Tibial nerve (tissue), 4 donors: ENCODE measurements at places on chromosomes 5 and 9. TPM values are rescaled to one million over a fixed set of nuclear protein-coding genes. Genes with fewer than 3 reads are reported as not detected.
A peak's percentile ranks its signal among the peaks of the same experiment; 100 is the strongest.

DNA sequence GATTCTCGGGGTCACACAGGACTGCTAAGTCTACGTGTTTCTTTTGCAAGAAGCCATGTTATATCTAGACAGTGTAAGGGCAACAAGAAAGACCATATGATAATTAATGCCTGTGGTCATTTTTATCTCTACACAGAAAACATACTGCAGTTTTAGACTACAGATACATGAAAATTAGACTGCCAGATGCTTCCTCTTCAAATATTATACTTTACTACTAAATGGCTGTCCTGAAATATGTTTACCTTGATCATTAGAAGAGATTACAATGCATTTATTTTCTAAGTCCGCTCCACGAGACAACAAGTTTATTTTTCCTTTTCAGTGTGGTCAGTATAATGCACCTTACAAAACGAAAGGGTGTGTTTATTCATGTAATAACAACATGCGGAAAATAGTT lies 147.6 kb downstream of the KIAA0825 start:
- no peaks in the 10 kb centered on the region for H3K27me3 ChIP-seq
- H3K4me1 ChIP-seq = peaks cover 17% of the 10 kb centered on the region
- H3K36me3 ChIP-seq = no peaks in the 10 kb centered on the region
- no peak for DNase-seq
- peak overlapping the region; percentile 38 for H3K27ac ChIP-seq

DNA sequence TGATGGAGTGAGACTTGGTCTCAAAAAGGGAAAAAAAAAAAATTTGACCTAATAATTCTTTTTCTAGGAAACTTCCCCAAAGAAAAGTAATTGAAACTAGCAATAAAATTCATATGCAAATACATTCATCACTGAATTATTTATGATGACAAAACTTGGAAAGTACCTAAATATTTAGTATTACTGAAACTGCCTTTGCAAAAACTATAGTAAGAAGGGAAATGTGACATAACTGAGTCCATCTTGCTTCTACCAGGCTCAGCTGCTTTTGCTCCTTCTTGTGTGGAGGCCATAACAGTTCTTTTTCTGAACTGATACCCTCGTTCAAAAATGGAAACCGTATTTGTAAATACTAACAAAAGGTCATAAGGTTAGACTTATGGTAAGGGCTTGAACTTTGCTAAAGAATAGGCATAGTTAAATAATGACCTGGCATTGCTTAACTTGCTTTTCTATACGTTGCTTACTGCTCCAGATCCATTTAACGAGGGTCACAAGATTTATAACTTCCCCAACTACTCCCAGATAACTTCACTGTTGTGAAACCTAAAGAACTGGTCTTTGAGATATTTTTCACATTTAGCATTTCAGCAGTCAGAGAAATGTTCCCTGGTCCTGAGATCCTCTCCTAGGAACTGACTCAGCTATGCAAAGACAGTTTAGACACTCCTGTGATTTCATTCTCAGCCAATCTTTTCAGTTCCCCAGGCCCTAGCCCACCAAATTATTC lies 68.4 kb downstream of the CFAP95 start:
- H3K4me1 ChIP-seq = no peaks in the 10 kb centered on the region
- H3K27ac ChIP-seq = no peak overlapping the region
- H3K36me3 ChIP-seq = no peaks in the 10 kb centered on the region
- H3K27me3 ChIP-seq = no peaks in the 10 kb centered on the region

DNA sequence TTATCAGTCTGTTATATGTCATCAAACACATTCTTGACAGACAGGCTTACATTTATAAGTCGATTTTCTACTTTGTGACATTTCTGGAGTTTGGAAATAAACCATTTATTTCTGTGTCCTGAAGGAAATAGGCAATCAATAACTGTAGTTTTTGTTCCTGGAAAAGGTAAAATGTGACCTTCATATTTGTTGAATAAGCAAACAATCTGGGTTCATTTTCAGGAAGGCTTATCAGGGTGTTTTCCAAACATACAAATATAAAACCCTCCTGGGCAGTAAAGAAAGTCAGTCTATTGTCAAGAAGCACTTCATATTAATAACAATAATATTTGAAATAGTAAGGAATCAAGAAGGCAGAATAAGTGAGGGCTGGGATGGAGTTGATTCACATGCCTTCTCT lies 195.0 kb downstream of the SNCAIP start:
- H3K4me1 ChIP-seq = no peaks in the 10 kb centered on the region
- no peaks in the 10 kb centered on the region for H3K27me3 ChIP-seq
- H3K36me3 ChIP-seq = no peaks in the 10 kb centered on the region
- no peak for DNase-seq

DNA sequence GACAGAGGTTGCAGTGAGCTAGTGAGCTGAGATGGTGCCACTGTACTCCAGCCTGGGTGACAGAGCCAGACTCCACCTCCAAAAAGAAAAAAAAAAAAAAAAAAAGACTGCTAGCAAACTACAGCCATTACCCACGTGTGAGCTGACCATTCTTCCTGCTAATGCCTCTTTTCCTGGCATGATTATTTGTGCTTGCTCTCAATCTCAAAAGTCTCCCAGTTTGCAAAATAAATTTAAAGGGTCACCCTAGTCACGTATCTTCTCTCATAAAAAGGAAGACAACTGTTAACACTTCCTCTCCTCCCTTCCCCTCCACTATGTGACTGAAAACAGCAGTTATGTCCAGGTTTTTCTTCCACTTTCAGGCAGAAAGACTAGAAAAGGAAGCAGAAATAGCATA lies 37.2 kb downstream of the TRIM36 start:
- no peaks in the 10 kb centered on the region for H3K4me1 ChIP-seq
- no peak for DNase-seq
- no peak overlapping the region for H3K27ac ChIP-seq
- H3K36me3 ChIP-seq = no peaks in the 10 kb centered on the region
- H3K4me3 ChIP-seq = no peak overlapping the region

- H3K27me3 ChIP-seq = no peaks in the 10 kb centered on the region
- peaks cover 2% of the 10 kb centered on the region for H3K36me3 ChIP-seq
- H3K27ac ChIP-seq = no peak overlapping the region
These were observed 114.6 kb upstream of the SLC12A2 start for GRCh38 chr5:127969002-127969401.

DNA sequence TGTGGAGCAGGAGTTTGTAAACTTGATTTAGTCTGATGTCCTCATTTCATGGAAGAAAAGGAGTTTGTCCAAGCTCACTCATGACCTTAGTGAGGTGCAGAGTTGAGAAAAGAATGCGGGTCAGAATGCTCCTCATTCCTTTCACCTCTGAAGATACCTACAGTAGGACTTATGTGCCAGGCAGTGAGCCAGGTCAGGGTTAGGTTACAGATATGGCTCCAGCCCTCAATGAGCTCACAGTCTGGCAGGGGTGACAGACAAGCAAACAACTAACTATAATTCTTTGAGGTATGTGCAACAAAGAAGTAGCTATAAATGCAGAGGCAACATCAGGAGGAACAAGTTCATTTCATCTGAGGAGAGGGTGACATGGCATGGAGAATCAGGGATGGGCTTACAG lies 102.5 kb downstream of the SPATA31D1 start:
- H3K27ac ChIP-seq = no peak overlapping the region
- no peaks in the 10 kb centered on the region for H3K27me3 ChIP-seq
- H3K4me3 ChIP-seq = no peak overlapping the region
- no peaks in the 10 kb centered on the region for H3K36me3 ChIP-seq

GRCh38 chr5:177189416-177189815 lies 55.8 kb downstream of the NSD1 start:
- H3K27ac ChIP-seq = no peak overlapping the region
- H3K4me1 ChIP-seq = no peaks in the 10 kb centered on the region
- H3K4me3 ChIP-seq = no peak overlapping the region
- H3K27me3 ChIP-seq = no peaks in the 10 kb centered on the region
- DNase-seq = no peak

GRCh38 chr9:35481347-35481975 lies 8.4 kb upstream of the RUSC2 start:
- H3K36me3 ChIP-seq = no peaks in the 10 kb centered on the region
- peaks cover 10% of the 10 kb centered on the region for H3K4me1 ChIP-seq
- H3K27ac ChIP-seq = no peak overlapping the region

DNA sequence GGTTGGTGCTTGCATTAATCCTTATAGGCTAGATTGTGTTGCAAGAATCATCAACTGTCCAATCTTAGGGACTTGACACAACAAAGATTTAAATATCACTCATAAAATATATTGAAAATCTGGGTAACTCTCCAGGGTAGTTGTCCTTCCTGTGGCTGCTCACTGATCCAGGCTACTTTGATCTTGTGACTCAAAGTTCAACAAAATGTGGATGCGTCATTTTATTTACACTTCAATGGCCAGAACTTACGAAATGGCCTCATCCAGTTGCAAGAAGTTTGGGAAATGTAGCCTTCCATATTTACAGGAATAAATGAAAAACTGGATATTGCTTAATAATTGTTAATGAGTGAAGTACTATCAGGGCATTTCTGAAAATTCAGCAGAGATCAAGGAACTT lies 235.5 kb upstream of the ACTBL2 start:
- no peak for DNase-seq
- no peak overlapping the region for H3K27ac ChIP-seq
- H3K27me3 ChIP-seq = no peaks in the 10 kb centered on the region
- H3K36me3 ChIP-seq = no peaks in the 10 kb centered on the region
- peaks cover 24% of the 10 kb centered on the region for H3K4me1 ChIP-seq

DNA sequence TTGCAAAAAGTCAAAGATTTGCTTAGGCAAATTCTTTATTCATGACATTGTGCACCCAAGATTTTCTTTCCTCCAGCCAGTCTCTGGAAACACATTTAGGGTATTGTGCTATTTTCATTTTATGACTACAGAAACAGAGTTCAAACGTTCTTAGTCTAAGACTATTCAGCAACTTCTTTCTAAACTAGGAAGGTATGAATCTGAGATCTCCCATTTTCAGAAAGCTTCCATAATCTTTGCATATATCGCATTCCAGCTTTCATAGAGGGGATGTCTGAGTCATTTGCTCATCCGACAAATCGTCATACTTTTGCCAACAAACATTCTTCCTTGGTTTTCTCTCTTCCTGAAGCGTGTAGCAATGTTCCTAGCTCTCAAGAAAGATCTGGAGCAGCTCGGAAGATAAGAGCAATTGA lies 1.6 kb upstream of the PAPPA start:
- H3K4me1 ChIP-seq = no peaks in the 10 kb centered on the region
- H3K27me3 ChIP-seq = peaks cover 12% of the 10 kb centered on the region
- H3K36me3 ChIP-seq = no peaks in the 10 kb centered on the region
- no peak for DNase-seq
- no peak overlapping the region for H3K27ac ChIP-seq

BHMT2 gene
- 39.4 TPM for total RNA-seq

PHF2 gene
- total RNA-seq = 36.6 TPM

FRRS1L gene
- total RNA-seq = 1.5 TPM

DENND1A gene
- total RNA-seq = 20.3 TPM
